ENCODE measurements at places on chromosomes 12 and 14. TPM values are rescaled to one million over a fixed set of nuclear protein-coding genes. Genes with fewer than 3 reads are reported as not detected.

Gene LBHD2
- polyA plus RNA-seq = not detected

Gene ATG2B
- polyA plus RNA-seq = 31.0 TPM

- H3K27ac ChIP-seq = peak overlapping the region; percentile 83
- no peaks in the 10 kb centered on the region for H3K36me3 ChIP-seq
- no peaks in the 10 kb centered on the region for H3K27me3 ChIP-seq
- peak; percentile 92 for DNase-seq
- H3K4me3 ChIP-seq = peak overlapping the region; percentile 64
These were observed 598 bp downstream of the KDM2B start for GRCh38 chr12:121579981-121580868.

Gene KRT3
- not detected for polyA plus RNA-seq

GRCh38 chr12:132326646-132327045 lies 2.7 kb downstream of the GALNT9 start:
- H3K27ac ChIP-seq = no peak overlapping the region
- H3K4me1 ChIP-seq = peaks cover 10% of the 10 kb centered on the region
- no peaks in the 10 kb centered on the region for H3K36me3 ChIP-seq
- no peak overlapping the region for H3K4me3 ChIP-seq

DNA sequence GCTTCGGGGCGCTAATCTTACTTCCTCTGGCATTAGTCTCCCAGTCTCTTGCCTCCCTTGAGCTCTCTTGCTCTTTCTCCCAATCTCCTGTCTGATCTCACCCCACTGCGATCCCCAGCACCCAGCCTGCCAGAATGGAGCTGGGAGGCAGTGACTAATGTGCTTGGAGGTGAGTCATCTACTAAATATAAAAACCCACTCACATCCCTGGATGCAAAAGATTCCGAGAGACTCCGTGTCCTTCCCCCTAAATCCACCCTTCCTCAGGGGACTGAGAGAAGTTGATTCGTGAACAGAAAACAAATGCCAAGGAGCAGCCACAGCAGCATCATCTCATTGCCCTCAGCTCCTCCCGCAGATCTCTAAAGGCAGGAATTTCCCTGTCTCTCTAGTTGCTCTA lies 45.7 kb upstream of the KCNA5 start:
- H3K27ac ChIP-seq = no peak overlapping the region
- H3K27me3 ChIP-seq = no peaks in the 10 kb centered on the region
- H3K4me3 ChIP-seq = no peak overlapping the region
- no peaks in the 10 kb centered on the region for H3K4me1 ChIP-seq
- DNase-seq = no peak
- no peaks in the 10 kb centered on the region for H3K36me3 ChIP-seq

Gene MYF6
- 0.46 TPM for polyA plus RNA-seq

DNA sequence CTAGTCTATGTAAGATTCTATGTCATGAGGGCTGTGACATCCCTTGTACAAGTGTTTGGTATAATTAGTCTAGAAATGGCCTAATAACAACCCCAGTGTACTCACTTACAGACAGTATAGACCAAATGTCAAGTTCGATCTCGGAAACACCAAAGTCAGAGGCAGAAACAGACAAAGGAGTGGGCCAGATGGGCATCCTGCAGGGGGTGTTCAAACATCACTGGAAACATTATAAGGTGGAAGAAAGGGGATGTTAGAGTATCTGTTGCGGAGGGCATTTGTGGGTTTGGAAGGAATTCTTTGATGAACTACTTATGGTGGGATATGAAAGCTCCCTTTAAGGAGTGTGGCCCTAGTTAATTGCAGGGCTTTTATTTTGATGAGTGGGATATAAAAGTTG lies 134.6 kb downstream of the ESR2 start:
- H3K27me3 ChIP-seq = no peaks in the 10 kb centered on the region
- no peak overlapping the region for H3K4me3 ChIP-seq
- DNase-seq = no peak
- H3K27ac ChIP-seq = no peak overlapping the region
- peaks cover 32% of the 10 kb centered on the region for H3K36me3 ChIP-seq
- no peaks in the 10 kb centered on the region for H3K4me1 ChIP-seq

DNA sequence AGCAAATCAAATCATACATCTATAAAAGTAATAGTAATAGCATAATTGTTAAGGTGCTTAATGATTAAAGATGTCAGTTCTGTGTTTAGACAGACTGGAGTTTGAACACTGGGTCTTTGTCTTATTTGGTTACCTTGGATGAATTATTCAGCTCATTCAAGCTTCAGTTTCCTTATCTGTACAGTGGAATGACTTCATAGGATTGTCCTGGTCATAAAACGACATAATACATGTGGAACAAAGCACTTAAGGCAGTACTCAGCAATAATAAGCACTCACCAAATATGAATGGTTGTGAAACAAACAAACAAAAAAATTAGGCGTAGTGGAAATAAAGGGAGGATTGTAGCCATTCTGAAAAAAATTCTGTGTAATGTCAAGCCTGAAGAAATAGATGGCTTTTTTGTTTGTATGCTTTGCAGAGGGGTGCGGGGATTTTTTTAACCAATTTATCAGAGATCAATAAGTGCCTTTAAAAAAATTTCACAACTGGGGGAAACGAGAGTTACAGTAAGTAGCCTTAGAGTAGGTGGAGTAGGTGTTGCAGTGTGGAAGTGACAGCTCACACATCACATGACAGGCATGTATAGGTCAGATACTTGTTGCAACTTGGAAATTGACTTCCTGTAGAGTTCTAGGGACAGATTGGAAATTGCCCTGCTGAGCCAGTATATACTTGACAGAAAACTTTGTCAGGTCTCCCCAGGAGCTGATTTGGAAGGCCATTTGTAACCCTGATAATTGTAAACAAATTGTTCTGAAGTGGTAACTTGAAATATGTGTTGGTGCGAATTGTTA lies 157.7 kb downstream of the SLC15A5 start:
- no peak overlapping the region for H3K27ac ChIP-seq
- H3K27me3 ChIP-seq = no peaks in the 10 kb centered on the region
- H3K4me3 ChIP-seq = no peak overlapping the region
- DNase-seq = no peak
- no peaks in the 10 kb centered on the region for H3K4me1 ChIP-seq
- no peaks in the 10 kb centered on the region for H3K36me3 ChIP-seq

GRCh38 chr12:16920451-16920850 lies 314.5 kb upstream of the LMO3 start:
- DNase-seq = no peak
- no peaks in the 10 kb centered on the region for H3K36me3 ChIP-seq
- H3K27me3 ChIP-seq = no peaks in the 10 kb centered on the region
- no peak overlapping the region for H3K27ac ChIP-seq

DNA sequence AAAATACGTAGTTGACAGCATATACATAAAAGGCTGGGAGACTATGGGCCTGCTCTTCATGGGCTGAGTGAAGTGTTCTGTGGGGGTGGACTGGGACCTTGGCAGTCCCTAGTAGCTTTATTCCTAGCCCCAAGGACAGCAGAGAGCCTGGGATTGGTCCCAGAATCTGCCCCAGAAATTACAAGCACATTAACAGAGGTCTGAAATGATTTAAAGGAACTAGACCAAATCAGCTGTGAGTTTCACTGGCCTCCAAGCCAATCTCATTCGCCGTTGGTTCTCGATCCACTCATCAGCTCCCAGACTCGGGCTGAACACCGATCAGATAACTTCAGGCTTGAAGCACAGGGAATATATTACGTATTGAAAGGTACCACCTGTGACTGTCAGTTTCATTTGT lies 77.0 kb upstream of the PSMC1 start:
- H3K4me3 ChIP-seq = no peak overlapping the region
- no peak for DNase-seq
- no peaks in the 10 kb centered on the region for H3K4me1 ChIP-seq
- H3K27me3 ChIP-seq = no peaks in the 10 kb centered on the region
- H3K27ac ChIP-seq = no peak overlapping the region

- H3K36me3 ChIP-seq = no peaks in the 10 kb centered on the region
- no peak overlapping the region for H3K4me3 ChIP-seq
- H3K4me1 ChIP-seq = no peaks in the 10 kb centered on the region
- no peaks in the 10 kb centered on the region for H3K27me3 ChIP-seq
- DNase-seq = no peak
These were observed 1.6 kb downstream of the MGAT4C start for GRCh38 chr12:86254399-86255107.

All from left lung (tissue), 14 donors.